ENCODE measurements at places on chromosomes 4 and X. TPM values are rescaled to one million over a fixed set of nuclear protein-coding genes. Genes with fewer than 3 reads are reported as not detected.

DNA sequence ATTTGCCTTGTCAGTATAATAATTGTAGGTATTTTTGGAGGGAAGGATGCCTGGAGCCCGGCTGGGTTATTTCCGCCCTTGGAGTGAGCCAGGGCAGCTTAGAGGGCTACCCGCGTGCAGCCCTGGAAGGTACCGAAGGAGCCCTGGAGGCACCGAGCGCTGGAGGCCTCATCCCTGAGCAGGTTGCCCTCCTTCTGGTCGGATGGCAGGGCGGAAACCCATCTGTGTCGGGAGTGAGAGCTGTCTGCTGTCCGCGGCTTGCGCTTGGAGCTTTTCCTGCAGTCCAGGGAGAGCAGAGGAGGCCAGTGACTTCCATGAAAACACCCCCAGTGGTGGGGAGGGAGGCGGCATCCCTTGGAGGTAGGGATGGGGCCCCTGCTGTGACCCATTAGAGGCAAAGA is 122.1 kb downstream of the TBL1X start:
- peaks cover 1% of the 10 kb centered on the region for H3K27me3 ChIP-seq
- no peak overlapping the region for H3K27ac ChIP-seq
- H3K4me1 ChIP-seq, result peaks cover 4% of the 10 kb centered on the region
- no peak for DNase-seq

GRCh38 chr4:173195109-173195508 is 26.5 kb downstream of the GALNT7 start:
- no peak for DNase-seq
- H3K4me1 ChIP-seq, result peaks cover 22% of the 10 kb centered on the region

DNA sequence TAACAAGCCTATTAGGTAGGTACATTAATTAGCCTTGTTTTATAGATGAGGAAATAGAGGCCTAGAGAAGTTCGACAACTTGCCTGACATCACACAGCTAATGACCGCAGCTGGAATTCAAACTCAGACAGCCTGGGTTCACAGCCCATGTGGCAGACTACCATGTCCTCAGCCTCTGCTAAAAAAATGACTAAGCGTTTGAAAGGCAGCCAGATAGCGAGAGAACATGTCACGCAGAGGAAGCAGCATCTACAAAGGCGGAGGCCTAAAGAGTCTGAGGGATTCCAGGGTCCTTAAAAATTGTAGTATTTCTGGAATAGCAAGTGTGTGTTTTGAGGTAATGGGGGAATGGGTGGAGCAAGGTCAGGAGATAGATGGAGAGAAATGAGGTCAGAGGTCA is 33.2 kb upstream of the BMP15 start:
- H3K27me3 ChIP-seq, result peaks cover 2% of the 10 kb centered on the region
- H3K4me1 ChIP-seq, result no peaks in the 10 kb centered on the region
- no peak overlapping the region for H3K4me3 ChIP-seq
- no peaks in the 10 kb centered on the region for H3K36me3 ChIP-seq

Gene FGFR3
- total RNA-seq, result 1.0 TPM

DNA sequence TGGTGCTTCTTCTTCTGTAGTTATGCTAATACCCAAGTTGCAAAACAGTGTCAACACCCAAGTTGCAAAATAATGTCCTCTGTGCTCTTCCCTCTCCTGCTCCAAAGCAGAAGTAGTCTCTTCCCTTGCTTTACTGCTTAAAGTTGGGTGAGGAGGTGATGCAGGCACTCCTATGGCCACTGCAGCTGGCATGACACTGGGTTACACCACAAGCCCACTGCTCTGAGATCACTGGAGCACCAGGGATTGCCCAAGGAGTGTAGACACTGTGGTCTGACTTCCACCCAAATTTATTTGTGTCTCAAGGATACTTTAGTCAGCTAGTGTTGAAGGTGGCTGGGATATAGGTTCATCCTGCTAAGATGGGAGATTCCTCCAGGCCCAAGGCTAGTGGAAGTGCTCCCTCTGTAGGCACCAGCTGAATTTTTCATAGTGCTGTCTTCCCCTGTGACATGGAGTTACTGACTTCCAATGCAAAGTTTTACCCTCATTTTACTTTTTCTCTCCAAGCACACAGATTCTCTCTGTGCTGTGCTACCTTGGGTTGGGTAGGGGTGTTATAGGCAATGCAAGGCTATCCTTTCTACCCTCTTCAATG is 196.2 kb upstream of the TENT5D start:
- H3K27me3 ChIP-seq, result no peaks in the 10 kb centered on the region
- DNase-seq, result no peak
- H3K27ac ChIP-seq, result no peak overlapping the region

DNA sequence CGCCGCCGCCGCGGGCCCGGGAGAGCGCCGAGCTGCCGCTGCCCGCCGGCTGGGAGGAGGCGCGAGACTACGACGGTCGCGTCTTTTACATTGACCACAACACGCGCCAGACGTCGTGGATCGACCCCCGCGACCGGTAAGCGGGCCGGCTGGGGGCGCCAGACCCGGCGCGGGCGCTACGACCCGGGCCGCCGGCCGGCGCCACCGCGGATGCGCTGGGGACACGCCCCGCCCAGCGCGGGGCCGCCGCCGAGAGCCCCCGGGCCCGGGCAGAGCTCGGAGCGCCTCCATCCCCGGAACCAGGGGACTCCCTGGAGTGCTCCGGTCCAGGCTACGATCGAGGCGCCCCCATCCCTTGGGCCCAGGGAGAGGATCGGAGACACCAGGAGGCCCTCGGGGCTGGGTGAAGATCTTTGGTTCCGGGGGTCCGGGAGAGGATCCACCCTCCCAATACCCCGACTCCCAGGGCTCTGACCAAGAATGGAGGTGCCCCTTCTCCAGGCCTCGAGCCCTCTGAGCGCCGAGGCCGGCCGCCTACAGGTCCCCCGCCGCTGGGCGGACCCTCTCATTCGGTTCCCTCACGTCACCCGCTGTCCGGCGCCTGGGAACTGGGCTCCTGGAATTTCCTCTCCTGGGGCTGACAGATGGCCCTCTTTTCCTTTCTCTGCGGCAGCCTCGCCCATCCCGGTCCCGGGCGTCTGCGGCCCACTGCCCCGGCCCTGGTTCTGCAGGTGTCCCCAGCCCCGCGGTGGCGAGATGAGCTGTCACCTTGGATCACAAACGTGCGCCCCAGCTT is 48.8 kb downstream of the CLDN34 start:
- H3K27ac ChIP-seq, result peak overlapping the region; percentile 90
- peaks cover 6% of the 10 kb centered on the region for H3K27me3 ChIP-seq
- H3K4me1 ChIP-seq, result peaks cover 34% of the 10 kb centered on the region
- H3K36me3 ChIP-seq, result no peaks in the 10 kb centered on the region
- DNase-seq, result peak; percentile 39
- peak overlapping the region; percentile 92 for H3K4me3 ChIP-seq

GRCh38 chr4:134328741-134329140 is 127.2 kb upstream of the PABPC4L start:
- peaks cover 2% of the 10 kb centered on the region for H3K27me3 ChIP-seq
- no peak for DNase-seq
- no peak overlapping the region for H3K27ac ChIP-seq
- no peaks in the 10 kb centered on the region for H3K4me1 ChIP-seq

GRCh38 chrX:118503260-118504041 is 7.8 kb downstream of the DOCK11 start:
- H3K27ac ChIP-seq, result peak overlapping the region; percentile 77
- peaks cover 2% of the 10 kb centered on the region for H3K27me3 ChIP-seq
- peaks cover 11% of the 10 kb centered on the region for H3K4me1 ChIP-seq
- no peak for DNase-seq
- H3K36me3 ChIP-seq, result no peaks in the 10 kb centered on the region

Gene KIT
- total RNA-seq, result 49.1 TPM

- peaks cover 35% of the 10 kb centered on the region for H3K4me1 ChIP-seq
- peak overlapping the region; percentile 32 for H3K27ac ChIP-seq
- no peak for DNase-seq
- peaks cover 10% of the 10 kb centered on the region for H3K27me3 ChIP-seq
- no peak overlapping the region for H3K4me3 ChIP-seq
Measured at GRCh38 chr4:25667931-25668557, 12.4 kb downstream of the SLC34A2 start.

DNA sequence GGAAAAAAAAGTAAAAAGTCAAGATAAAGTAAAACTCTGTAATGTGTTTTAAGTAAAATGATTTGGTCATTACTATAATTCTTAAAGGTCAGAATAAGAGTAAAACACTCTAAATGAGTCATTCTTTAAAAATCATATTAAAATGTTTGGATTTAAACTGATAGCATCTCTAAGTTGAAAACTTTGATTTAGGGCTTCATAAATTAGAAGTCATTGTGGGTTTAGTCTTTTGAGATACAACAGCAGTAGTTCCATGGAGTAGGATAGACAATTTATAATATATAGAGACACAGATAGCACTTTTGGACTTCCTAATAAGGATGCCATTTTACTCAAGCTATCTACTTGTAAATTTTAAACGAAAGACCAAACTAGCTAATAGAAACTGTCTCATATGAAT is 77.1 kb upstream of the PABPC4L start:
- no peaks in the 10 kb centered on the region for H3K27me3 ChIP-seq
- peaks cover 9% of the 10 kb centered on the region for H3K4me1 ChIP-seq
- DNase-seq, result no peak
- H3K36me3 ChIP-seq, result no peaks in the 10 kb centered on the region
- no peak overlapping the region for H3K4me3 ChIP-seq
- H3K27ac ChIP-seq, result no peak overlapping the region

Gene NPY5R
- 0.38 TPM for total RNA-seq

GRCh38 chr4:41655177-41655576 is 93.3 kb downstream of the PHOX2B start:
- no peak overlapping the region for H3K4me3 ChIP-seq
- peaks cover 55% of the 10 kb centered on the region for H3K36me3 ChIP-seq
- DNase-seq, result no peak
- H3K27me3 ChIP-seq, result peaks cover 3% of the 10 kb centered on the region
- no peaks in the 10 kb centered on the region for H3K4me1 ChIP-seq

Gene LRIT3
- 0.95 TPM for total RNA-seq

Gene LRP2BP
- 0.92 TPM for total RNA-seq

Gene PDLIM3
- 0.67 TPM for total RNA-seq

DNA sequence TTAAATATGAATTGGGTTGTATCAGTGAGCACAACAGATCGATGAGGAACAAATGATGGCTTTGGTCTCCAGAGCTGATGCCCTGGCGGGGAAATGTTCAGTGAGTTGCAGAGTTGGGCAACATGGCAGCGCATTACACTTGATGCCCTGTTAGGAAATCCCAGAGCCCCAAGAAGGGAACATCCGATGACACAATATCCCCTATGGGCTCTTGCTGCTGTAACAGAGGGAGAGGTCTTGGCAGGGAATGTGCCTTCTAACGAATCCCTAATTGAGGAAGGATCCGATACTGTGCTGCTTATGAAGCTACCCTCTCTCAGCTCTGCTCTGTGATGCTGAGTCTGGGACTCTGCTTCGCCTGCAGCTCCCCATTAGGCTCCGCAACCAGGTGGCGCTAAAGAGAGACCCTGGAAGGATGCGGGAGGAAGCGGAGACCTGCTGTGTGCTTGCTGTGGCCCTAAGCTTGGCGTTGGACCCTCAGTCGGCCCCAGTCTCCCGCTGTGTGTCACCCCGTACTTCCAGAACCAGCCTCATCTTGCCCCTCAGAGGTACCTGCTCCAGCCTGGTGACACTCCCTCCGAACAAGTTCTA is 38.9 kb downstream of the PDHA1 start:
- no peak overlapping the region for H3K4me3 ChIP-seq
- H3K36me3 ChIP-seq, result no peaks in the 10 kb centered on the region
- no peaks in the 10 kb centered on the region for H3K27me3 ChIP-seq
- no peaks in the 10 kb centered on the region for H3K4me1 ChIP-seq
- no peak overlapping the region for H3K27ac ChIP-seq

Gene SLC7A11
- 5.1 TPM for total RNA-seq

GRCh38 chrX:139201924-139202323 is 328.6 kb upstream of the F9 start:
- H3K4me3 ChIP-seq, result peak overlapping the region; percentile 89
- no peak for DNase-seq

DNA sequence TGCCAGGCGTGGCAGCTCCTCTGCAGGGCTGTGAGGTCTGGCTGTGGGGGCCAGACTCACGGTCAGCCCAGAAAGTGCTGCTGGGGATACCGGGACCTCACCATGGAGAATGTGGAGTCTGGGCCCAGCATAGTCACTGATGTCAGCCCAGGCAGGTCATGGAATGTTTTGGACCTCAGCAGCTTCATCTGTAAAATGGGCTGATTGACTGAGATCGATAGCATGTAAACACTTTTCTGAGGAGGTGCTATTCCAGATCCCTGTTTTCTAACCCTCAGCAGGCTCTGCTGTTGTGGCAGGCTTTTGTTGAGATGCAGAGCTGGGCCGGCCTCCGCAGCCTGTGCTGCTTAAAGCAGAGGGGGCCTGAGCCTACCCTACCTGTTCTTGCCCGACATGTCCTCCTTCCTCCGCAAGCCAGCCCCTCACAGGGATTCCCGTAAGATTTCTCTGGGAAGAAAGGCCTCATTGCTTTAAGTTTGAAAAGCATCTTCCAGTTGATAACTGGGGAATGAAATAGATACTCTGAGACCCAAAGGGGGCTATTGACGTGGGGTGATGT is 38.3 kb upstream of the HGFAC start:
- peaks cover 20% of the 10 kb centered on the region for H3K36me3 ChIP-seq
- no peak overlapping the region for H3K4me3 ChIP-seq
- no peaks in the 10 kb centered on the region for H3K4me1 ChIP-seq
- H3K27me3 ChIP-seq, result no peaks in the 10 kb centered on the region
- no peak overlapping the region for H3K27ac ChIP-seq

DNA sequence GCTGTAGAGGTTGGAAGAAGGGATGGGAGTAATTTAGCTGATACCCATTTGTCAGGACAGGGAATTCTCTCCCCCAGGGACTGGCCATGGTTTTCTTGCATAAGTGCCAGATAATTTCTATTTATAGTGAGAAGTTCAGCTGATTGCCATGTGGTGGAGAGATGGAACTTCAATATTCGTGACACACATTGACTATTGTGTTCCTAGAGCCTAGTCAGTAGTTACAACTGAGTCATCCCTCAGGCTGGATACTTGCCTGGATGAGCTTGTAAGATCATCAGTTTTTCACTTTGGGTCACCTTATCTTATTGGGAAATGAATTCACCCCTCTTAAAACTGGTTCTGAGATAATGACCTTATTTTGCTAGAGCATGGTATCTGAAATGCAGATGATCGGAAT is 32.2 kb downstream of the CFAP299 start:
- no peaks in the 10 kb centered on the region for H3K4me1 ChIP-seq
- H3K36me3 ChIP-seq, result peaks cover 8% of the 10 kb centered on the region

Gene CLGN
- total RNA-seq, result 21.6 TPM

Gene CLDN34
- total RNA-seq, result 0.64 TPM

Gene TLR2
- total RNA-seq, result not detected

Gene PDE6B
- 5.1 TPM for total RNA-seq

Gene IQCM
- total RNA-seq, result not detected

DNA sequence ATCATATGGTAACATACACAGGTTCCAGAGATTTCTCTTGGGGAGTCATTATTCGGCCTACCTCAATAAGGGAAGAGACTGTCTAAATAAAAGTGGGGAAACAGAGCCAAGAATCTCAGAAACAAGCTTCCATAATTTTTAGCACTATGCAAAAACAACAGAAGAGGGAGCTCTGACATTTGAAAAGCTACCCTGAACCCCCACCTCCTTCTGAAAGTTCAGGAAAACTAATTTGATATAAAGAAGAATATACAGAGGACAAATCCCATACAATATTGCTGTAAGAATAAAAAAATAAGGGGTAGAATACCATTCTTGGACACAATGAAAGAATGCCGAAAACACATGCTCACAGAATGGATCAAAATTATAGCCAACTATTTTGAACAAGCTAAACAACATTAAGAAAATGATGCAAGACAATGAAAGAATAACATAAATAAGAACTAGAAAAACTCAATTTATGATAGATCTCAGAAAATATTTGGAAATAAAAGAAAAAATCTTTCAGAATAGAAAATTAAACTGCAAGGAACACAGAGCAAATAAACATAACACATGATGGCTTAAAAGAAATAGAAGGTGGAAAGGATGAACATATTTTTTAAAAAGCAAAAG is 14.4 kb upstream of the ZNF41 start:
- DNase-seq, result no peak
- no peak overlapping the region for H3K4me3 ChIP-seq
- H3K36me3 ChIP-seq, result no peaks in the 10 kb centered on the region

Gene MAGEE2
- total RNA-seq, result not detected

Gene AMBN
- not detected for total RNA-seq

Gene XAGE1A
- not detected for total RNA-seq

Data from endothelial cell (in vitro differentiated cells).